ENCODE measurements at places on chromosomes 11 and 22. TPM values are rescaled to one million over a fixed set of nuclear protein-coding genes. Genes with fewer than 3 reads are reported as not detected.

Gene SART1
- 46.7 TPM for total RNA-seq

Gene NCAM1
- 2.5 TPM for total RNA-seq

Gene SMIM35
- total RNA-seq, result not detected

Gene GGT1
- 2.2 TPM for total RNA-seq

Gene APOBEC3H
- 0.30 TPM for total RNA-seq

Gene VSIG2
- 0.17 TPM for total RNA-seq

Gene SLC22A12
- total RNA-seq, result not detected

Gene CCDC85B
- 228 TPM for total RNA-seq

Gene IFITM10
- not detected for total RNA-seq

Gene CD3D
- not detected for total RNA-seq

Gene MMP27
- not detected for total RNA-seq

Gene CASP12
- not detected for total RNA-seq

Gene CDC42EP2
- total RNA-seq, result 22.0 TPM

Gene PKDREJ
- not detected for total RNA-seq

Gene BAIAP2L2
- total RNA-seq, result 0.59 TPM

Gene GAL3ST1
- 0.17 TPM for total RNA-seq

Gene HTR3B
- total RNA-seq, result not detected

Gene MMP7
- not detected for total RNA-seq

Gene KRTAP5-6
- not detected for total RNA-seq

Gene NPTXR
- 0.59 TPM for total RNA-seq

Gene SHISAL1
- 0.15 TPM for total RNA-seq

Gene EPS8L2
- total RNA-seq, result 11.8 TPM

Gene SLC22A25
- total RNA-seq, result not detected

Gene OR8G5
- not detected for total RNA-seq

Gene C22orf42
- not detected for total RNA-seq

Gene MAJIN
- not detected for total RNA-seq

Gene OR51I1
- total RNA-seq, result not detected

Gene MYRF
- total RNA-seq, result 3.5 TPM

Gene PGM2L1
- 0.74 TPM for total RNA-seq
